ENCODE measurements at places on chromosomes 4 and X.

DNA sequence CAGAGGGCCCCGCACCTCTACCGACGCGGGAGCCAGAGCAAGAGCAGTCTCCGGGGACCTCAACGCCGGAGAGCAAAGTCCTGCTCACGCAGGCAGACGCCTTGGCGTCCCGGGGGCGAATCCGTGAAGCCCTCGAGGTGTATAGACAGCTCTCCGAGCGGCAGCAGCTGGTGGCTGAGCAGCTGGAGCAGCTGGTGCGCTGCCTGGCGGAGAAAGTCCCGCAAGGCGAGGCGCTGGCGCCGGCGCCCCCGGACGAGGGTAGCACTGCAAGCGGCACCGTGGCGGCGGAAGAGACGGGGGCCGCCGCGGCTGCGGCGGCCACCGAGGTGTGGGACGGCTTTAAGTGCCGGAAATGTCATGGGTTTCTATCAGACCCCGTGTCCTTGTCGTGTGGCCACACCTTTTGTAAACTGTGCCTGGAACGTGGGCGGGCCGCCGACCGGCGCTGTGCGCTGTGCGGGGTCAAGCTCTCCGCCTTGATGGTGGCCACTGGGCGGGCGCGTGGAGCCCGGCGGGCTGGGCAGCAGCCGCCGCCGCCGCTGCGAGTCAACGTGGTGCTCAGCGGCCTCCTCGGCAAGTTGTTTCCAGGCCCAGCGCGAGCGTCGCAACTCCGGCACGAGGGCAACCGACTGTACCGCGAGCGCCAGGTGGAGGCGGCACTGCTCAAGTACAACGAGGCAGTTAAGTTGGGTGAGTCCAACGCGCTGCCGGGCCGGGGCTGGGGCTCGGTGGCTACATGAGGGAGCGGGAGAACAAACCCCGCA lies 672 bp downstream of the LONRF3 start:
- no peak for DNase-seq

GRCh38 chr4:182250446-182250845 lies 7.2 kb downstream of the TENM3 start:
- DNase-seq, result no peak

GRCh38 chrX:146707781-146708180 lies 101.8 kb upstream of the CXorf51B start:
- no peak for DNase-seq

DNA sequence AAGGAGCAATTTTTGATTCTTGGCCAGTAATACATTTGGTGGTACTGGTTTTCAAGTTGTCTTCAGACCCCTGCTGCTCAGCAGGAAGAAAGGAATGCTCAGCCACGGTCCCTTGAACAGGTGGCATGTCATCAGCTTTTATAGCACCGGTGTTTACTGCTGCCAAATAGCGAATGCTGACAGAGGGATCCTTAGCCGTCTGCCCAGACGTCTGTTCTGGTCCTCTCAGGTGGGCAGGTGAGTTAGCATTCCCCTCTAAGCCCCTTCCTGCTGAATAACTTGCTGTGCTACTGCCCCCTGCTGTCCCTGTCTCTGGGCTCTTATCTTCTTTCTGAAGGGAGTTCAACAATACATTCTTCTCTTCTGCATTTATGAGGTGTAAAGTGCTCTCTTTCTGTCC lies 28.4 kb downstream of the BOD1L1 start:
- DNase-seq, result no peak

- no peak for DNase-seq
Measured at GRCh38 chr4:184347251-184348239, 126.8 kb downstream of the IRF2 start.

GRCh38 chr4:1472911-1473518 lies 66.8 kb upstream of the NKX1-1 start:
- DNase-seq, result no peak

DNA sequence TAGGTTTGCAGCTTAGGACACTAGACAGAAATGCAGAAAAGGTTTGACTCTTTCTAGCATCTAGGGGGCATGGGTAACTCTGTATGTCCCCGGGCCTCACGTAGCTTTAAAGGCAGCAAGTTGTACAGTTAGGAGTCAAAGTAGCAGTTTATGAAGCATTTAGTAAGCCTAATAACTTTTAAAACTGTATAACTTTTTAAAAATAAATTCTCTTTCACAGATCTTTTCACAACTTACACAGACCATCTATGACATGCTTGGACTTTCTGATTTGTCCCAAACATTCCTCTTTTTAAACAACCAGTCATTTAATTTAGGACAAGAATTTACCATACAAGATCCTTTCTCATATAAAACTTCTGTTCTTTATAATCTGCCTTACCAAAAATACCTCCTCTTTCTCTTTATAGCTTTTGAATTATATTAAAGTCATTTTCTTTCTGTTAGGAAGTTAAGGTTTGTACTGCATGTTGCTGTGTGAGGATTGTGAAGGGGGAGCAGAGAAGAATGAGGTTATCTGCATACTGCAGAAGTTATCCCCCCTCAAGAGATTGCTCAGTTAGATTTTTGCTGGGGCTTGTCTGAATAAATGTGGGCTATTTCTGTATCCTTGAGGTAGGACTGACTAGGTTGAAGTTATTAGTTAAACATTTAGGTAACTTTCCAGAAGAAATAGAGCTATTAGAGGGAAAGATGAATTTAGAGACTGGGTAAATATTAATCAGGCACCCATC lies 94.3 kb downstream of the CPE start:
- no peak for DNase-seq

DNA sequence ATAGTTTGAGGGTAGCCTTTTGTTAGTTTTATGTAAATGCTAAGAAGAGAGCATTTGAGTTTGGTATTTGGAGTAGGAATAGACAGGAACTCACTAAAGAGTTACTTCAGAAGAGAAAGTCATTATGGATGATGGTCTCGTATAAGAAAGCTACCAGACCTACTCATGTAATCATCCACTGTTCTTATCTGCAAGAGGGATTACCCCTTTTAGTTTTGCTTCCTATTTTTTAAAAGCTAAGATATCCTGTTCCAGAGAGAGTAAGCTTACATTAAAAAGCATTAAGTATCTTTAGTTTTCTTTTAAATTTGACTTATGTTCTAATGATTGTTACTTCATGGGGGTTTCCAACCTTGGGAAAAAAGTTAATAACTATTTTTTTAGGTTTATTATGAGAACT lies 12.5 kb upstream of the ART3 start:
- DNase-seq, result no peak

- no peak for DNase-seq
Measured at GRCh38 chr4:157225096-157225495, 4.6 kb downstream of the GRIA2 start.

- DNase-seq, result no peak
Measured at GRCh38 chrX:63961964-63962363, 176.9 kb upstream of the ARHGEF9 start.

All from thoracic aorta (tissue), 2 donors.